Omental fat pad (tissue), 4 donors: ENCODE measurements at places on chromosomes 7 and 10.

GRCh38 chr10:117320050-117320665, 55.1 kb downstream of the PDZD8 start:
- DNase-seq = no peak

GRCh38 chr7:66281678-66282590, 76.8 kb downstream of the TPST1 start:
- DNase-seq = no peak

DNA sequence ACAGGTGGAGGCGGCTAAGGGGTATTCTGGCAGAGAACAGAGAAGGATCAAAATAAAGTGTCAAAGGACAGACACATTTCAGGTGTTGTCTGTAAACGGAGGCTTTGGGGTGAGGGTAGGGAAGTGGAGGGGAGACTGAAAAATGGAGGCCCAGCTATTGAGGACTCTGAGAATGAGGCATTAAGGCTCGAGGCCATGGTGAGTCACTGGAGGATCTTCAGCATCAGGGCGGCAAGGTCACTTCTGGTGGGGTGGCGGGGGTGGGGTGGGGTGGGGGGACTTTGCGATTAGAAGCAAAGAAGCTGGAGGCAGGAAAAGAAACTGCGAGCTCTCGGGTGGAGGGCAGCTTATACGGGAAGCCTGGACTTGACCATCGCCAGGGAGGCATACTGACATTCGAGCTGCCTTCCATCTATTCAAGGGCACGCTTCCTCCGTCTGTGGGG, 58.4 kb upstream of the PCGF5 start:
- no peak for DNase-seq

DNA sequence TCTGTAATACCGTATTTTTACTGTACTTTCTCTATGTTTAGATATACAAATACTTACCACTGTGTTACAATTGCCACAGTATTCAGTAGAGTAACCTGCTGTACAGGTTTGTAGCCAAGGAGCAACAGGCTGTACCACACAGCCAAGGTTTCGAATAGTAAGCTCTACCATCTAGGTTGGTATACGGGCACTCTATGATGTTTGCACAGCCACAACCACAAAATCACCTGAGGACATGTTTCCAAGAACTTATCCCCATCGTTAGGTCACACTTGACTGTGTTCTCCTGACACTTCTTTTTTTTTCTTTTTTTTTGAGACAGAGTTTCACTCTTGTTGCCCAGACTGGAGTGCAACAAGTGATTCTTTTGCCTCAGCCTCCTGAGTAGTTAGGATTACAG, 134.6 kb upstream of the TRIM24 start:
- no peak for DNase-seq

- DNase-seq = no peak
Observed at GRCh38 chr10:111084366-111085255, 7.8 kb downstream of the ADRA2A start.

DNA sequence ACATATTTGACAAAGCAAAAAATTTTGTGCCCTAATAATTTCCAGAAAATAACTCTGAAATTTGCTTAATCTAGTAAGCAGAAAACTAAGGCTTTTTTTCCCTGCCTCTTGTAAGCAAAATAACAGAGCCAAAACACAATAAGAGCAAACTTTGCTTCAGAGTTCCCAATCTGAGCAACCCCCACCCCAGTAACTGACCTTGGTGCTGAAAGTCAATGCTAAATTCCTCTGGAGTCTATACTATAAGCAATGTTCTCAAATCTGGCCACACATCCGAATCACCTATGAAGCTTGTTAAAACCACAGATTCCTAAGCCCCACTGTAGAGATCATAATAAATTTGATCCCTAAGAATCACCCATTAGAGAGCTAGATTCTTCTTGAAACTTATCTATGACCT, 150.5 kb downstream of the ELAPOR2 start:
- DNase-seq = no peak

- DNase-seq = no peak
Observed at GRCh38 chr7:148256433-148256832, 334.1 kb upstream of the C7orf33 start.

- DNase-seq = no peak
Observed at GRCh38 chr10:42482411-42482810, 156.0 kb downstream of the ZNF33B start.

DNA sequence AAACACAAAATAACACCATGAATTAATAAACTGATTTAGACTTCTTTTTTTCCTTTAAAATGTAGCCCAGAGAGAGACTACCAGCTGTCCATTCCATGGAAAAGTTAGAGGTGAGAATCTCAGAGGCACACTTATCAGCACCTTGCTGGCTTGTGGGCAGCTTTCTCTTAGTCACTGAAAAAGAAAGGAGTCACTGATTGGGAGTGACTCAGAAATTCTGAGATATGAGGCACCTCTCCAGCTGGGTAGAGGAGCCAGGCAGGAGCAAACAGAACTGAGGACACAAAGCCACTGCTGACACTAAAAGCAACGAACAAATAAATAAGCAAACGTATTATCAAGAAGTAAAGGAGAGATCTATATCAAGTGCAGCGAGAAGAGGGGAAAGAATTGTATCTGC, 310.6 kb downstream of the PARD3 start:
- DNase-seq = no peak

DNA sequence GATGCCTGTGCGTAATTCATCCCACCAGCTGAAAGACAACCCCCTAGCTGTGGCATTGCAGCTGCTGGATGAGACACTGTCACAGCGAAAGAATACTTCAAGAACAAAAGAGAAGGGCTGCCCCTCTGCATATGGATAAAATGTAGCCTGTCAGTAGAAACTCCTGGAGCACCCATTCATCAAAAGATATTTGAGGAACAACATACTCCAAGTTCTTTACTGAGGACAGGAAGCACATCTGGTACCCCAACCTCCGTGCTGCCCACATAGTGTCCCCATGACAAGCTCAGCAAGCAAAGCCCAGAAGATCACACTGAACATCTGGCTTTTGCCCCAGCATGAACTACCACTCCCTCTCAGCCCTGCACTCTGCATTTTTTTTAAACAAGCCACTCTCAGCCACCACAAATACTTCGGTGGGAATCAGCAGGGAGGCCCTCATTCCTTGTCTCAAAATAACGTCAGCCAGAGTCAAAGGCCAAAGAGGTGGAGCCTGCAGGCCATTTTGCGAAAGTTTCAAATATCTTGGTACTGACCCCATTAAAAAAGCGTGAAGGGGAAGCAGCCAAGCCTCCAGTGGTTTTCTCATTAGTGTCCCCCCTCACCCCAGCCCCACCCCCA, 1.7 kb downstream of the CREB3L2 start:
- no peak for DNase-seq

DNA sequence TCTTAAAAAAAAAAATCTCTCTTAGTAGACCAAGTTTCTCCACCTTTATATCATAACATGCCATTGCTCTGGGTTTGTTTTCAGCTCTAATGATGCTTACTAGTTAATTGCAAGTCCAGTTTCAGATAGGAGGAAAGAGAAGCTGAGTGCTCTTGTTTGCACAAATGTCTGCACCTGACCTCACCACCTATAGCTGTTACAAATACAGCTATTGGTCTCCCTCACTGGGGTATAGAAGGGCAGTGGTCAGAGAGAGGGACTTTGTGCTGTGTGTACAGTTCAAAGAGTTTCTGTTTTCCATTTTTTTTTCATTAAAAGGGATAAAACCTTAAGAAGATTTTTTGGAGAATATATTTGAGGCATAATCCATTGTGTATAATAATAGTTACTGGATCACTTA, 52.7 kb downstream of the TAS2R16 start:
- DNase-seq = no peak

DNA sequence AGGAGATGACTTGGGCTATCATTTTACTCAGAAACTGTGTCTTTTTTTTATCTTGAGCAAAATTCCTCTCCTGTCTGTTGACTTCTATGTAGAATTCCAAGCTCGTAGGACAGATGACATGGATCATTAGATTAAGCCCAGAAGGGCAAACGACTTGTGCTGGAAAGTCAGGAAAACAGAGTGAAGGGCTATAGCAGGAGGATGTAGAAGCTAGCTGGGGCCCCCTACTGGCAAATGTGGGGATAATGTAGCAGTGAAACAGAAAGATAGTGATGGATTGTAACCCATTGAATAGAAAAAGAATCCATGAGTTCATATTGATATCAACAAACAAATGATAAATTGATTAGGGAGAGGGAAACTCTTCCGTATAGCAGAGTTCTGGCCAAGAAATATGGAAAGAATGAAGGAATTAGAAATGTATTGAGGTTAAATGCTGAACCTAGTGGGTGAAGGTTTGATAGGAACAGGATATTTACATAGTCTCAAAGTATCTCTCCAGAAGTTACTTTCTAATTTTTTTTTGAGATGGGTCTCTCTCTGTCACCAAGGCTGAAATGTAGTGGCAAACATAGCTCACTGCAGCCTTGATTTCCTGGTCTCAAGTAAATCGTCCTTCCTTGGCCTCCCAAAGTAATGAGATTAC, 103.6 kb downstream of the LYZL1 start:
- DNase-seq = no peak
